Suppressor macrophage (primary cell): ENCODE measurements at places on chromosomes 4 and X.

GRCh38 chrX:130885996-130886395 lies 17.0 kb downstream of the ENOX2 start:
- no peak for DNase-seq

GRCh38 chrX:9102956-9103355 lies 69.0 kb upstream of the FAM9B start:
- no peak for DNase-seq

DNA sequence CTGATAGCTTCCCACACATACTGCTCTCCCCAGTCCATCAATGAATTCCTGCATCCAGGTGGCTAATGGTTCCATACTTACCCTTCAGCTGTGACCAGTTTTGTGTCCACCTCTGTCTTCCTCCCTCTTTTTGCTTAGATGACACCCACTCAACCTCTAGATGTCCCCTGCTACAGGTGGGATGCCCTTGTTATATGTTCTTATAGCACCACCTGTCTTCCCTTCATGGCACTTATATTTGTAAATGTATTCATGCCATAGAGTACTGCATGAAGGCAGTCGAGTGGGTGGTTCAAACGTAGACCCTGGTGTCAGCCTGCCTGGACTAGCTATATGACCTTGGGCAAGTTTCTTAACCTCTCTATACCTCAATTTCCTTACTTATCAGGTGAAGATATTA lies 6.5 kb upstream of the USP46 start:
- no peak for DNase-seq

DNA sequence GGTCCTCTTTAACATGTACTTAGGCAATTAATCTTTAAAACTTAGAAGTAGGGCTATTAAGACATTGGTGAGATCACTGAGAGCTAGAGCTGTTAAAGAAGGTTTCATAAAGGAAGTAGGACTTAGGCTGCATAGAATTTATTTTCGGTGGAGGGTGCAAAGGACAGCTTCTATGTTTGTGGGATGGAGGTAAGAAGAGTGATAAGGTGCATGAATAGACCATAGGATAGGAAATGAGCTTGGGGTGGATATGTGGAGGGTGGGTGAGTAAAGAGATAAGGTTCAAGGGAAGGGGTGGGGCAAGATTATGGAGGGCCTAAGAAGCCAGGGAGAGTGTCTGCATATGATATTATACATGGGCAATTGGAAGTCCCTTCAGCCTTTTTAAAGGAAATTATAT lies 15.9 kb downstream of the RTL9 start:
- no peak for DNase-seq

GRCh38 chrX:2521927-2522386 lies 21.2 kb upstream of the DHRSX start:
- peak; percentile 91 for DNase-seq

- no peak for DNase-seq
Measured at GRCh38 chrX:115030625-115031024, 13.2 kb upstream of the IL13RA2 start.

- no peak for DNase-seq
Measured at GRCh38 chr4:90745176-90745575, 618.0 kb downstream of the CCSER1 start.

- DNase-seq: no peak
Measured at GRCh38 chr4:8544741-8545438, 35.3 kb upstream of the GPR78 start.

GRCh38 chrX:46941341-46941740 lies 29.1 kb downstream of the JADE3 start:
- no peak for DNase-seq

DNA sequence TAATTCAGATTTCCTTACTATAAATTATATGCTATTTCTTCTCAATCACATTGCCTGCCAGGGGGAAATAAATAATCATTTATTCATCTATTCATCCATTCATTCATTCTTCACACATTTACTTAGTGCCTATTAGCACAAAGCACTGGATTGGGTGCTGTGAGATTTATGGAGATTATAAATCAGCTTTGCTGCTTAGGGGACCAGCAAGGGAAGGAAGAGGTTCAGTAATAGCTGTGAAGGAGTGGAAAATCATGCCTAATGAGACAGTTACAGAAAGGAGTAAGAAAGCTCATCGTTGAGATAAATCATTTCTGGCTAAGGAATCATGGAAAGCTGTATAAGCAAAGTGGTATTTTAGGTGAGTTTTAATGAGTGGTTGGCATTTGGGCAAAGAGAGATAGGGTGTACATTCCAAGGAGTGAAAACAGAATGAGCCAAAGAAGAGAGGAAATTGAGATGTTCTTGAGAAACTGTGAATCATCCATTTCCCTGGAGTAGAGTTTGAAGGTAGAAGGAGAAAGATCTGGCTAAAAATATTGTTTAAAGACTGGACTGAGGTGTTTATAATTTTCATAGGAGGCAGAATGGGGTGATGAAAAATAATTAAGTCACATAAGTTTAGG lies 9.6 kb downstream of the ARSJ start:
- no peak for DNase-seq

DNA sequence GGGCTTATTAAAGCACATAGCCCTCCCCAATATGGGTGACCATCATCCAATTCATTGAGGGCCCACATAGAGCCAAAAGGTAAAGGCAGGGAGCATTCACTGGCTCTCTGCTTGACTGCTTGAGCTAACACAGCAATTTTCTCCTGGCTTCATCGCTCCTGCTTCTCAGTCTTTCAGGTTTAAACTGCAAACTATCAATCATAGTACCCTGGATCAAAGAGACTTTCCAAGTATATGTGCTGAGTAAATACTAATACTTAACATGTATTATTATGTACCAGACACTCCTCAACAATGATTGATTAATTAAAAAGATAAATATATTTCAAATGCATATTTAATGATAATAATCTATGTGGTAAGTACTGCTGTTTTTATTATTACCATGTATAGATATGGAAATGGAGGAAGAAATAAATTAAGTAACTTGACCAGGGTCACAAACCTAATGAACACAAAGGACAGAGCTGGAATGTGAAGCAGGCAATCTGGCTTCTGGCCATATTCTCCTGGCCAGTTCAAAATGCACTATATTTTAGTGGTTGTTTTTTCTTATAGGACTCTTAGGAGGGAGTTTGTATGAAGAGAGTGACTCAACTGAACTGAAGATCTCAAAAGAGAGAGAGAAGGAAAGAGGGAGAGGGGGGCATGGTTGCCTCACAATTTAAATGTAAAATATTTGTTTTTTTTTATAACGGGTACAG lies 1197.3 kb downstream of the TECRL start:
- DNase-seq: no peak

DNA sequence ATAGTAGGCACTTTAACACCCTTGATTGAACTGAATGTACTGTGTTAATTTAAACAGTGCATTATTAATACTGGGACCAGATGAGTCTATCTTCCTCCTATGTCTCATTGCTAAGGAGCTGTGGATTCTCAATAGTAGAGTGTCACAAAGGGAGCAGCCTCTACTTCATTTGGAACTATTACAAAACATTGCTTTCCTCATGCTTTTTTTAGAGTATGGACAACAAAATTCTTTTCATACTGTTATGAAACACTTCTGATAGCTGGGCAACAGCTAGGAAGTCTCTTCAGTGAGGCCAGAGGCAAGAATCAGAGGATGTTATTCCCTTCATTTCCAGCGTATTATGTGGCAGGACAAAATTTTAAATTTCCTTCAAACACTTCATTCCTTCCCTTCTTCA lies 160.8 kb downstream of the FBXO8 start:
- DNase-seq: no peak

- DNase-seq: no peak
Measured at GRCh38 chr4:159035570-159035969, 67.3 kb upstream of the RAPGEF2 start.

DNA sequence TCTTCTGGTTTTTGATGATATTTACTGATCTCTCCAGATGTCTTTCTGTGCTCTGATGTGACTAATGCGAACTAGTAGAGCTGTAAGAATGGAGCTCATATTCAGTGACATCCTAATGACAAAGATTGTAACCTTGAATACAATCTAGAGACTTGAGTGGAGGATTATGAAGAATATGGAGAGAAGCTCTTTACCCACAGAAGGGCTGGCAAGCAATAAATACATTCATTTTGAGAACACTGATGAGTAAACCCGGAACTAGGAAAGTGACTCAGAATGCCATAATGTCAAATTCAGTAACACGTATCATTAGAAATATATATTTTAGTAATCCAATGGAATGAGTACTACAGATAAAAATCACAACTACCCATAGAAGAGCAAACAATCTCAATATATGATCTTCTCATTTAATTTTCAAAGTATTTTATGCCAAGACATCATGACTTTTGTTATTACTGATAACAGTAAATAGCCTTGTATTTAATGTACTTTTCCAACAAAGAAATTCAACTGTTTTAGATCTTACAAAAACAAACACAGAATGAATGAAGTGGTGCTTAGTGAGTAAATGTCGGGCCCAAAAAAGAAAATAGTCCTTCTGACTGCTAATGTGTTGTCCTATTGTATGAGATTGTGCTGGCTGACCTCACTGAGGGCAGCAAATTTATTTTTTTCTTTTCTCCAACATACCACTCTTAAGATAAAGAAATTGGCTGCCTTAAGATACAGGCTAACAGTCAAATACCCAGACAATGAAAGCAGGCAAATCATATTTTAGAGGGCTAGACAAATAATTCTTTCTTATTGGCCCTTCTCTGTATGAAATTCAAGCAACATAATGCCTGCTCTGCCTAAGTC lies 49.2 kb upstream of the HDAC8 start:
- no peak for DNase-seq

GRCh38 chr4:162347842-162348213 lies 184.0 kb upstream of the FSTL5 start:
- no peak for DNase-seq

DNA sequence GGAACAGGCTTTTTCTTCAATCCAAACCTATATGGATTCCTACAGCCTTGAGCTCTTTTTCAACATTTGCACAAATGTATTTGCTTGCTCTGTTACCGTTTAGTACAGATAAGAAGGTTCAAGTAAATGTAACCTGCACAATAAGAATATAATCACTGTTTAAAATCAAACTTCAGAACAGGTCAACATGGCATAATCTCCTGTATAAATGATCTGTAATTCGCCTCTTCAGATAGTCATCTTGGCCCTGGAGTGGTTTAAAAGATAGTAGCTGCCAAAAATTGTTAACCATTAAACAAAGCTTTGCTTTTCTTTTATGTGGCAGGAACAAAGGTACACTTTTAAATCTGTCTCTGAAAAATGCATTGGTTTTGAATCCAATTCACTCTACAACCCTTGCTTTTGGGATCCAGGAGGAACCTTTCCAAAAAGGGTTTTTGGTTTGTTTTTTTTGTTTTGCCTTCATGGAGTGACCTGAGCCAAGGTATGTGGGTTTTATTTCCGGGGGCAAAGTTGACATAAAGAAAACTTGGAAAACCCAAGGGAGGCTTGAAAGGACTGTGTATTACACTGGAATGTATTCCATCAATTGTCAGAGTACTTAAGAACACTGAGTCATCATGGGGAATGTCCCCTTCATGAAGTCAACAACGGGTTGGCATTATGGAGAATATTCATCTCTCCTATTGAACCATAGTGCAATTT lies 210.4 kb upstream of the HCCS start:
- no peak for DNase-seq

DNA sequence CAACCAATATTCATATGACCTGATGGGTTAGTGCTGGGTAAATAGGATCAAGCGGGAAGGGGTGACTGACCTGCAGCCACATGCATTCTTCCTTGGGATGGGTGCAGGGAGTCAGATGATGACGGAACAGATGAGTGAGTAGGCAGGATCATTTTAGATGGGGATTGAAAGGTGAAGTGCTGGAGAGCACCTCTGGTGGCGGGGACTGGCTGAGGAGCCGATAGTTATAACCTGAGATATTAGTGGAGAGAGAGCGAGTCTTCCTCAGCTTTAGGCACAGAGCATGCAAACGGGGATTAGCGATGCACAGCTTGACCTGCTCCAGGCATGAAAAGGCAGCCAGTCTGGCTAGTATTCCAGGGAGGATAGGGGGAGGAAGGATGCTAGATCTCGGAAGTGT lies 99.1 kb downstream of the AFF1 start:
- no peak for DNase-seq

DNA sequence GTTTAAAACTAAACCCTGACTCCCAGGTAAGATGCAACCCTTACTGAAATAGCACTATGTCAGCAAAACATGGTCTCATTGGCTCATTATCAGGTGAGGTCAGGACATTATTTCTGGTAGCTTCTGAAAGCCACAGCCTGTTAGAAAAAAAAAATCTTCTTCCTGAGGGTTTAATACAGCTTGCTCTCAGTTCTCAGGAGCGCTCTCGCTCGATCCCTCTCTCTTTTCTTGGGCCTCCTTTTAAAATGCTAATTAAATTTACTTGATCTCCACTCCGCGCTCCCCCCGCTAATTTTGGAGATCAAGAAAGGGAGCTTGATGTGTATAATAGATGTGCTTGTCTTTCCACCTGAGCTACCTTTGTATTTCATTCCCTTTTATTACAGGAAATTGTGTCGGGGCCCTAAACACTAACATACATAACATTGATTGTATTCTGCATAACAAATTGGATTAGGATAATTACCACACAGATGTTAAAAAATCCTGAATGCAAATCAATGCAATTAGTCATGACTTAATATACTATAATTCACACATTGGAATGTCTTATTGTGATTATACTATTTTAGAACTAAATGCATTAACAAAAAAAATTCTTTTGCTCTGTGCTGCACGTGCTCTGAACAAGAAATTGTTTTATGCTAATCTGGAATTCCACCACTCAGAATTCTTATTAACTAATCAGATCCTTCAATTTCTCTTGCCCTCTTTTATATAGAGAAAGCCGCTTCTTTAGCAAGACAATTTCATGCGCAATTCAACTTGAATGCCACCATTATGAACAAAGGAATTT lies 101.6 kb upstream of the TEX13D start:
- DNase-seq: no peak

DNA sequence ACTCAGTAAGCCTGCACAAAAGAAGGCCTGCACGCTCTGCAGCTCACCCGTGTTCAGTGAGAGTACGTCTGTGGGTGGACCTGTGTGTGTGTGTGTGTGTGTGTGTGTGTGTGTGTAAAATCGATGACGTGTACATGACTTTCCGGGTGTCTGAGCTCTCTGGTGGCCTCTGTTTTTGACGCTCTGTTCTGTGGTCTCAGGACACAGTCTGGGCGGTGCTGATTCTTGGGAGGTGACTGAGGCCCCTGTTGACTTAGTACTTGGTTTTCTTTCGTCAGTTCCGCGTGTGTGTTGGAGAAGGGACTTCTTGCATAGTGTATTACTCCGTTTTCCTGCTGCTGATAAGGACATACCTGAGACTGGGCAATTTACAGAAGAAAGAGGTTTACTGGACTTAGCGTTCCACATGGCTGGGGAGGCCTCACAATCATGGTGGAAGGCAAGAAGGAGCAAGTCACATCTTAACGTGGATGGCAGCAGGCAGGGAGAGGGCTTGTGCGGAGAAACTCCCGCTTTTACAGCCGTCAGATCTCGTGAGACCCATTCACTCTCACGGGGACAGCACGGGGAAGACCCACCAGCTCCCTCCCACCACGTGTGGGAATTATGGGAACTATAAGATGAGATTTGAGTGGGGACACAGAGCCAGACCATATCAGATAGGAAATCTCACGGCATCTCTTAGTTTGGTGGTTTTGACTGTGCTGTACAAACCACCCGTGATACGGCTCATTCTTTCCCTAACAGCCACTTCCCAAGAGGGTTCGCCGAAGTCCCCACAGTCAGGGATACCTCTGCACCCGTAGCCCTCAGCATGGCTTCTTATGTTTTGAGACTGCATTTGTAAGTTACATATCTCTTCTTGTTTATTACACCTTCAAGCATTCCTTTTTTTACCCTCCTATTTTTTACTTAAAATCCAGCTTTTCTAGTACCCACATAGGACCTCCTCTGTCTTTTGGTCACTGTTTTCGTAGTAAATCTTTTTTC lies 24.5 kb downstream of the UVSSA start:
- DNase-seq: no peak

- DNase-seq: no peak
Measured at GRCh38 chr4:15695729-15696128, 7.1 kb upstream of the BST1 start.
